ENCODE measurements at places on chromosomes 2 and 18.

DNA sequence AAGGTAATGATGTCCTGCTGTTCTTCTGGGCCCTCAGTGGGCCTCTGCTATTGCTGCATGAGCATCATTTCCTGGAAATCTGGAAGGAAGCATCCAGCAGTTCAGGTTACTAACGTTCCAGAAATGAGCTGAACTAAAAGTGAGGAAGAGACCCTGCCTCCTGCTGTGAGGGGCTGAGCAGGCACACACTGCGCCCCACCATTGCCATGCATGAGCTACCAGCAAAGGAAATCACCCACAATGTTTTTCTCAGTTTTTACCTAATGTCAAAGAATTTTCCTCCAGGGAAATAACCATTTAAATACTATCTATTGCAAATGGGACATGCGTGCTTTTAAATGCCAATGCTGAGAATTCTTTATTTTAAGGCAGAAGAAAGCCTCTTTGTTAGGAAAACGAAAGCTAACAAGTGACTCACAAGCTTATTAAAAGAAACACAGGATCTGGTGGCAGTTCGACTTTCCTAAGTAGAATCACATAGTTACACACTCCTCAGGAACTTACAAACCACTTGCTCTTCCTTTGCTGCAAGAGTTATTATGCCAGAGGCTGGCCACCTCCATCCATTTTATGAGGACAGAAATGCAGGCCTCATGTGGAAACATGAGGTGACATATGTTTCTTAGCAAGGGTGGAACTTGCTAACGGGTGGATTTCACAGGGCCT lies 152.6 kb upstream of the TTC39C start:
- DNase-seq: no peak

- no peak for DNase-seq
Observed at GRCh38 chr18:8741117-8741516, 35.8 kb downstream of the MTCL1 start.

DNA sequence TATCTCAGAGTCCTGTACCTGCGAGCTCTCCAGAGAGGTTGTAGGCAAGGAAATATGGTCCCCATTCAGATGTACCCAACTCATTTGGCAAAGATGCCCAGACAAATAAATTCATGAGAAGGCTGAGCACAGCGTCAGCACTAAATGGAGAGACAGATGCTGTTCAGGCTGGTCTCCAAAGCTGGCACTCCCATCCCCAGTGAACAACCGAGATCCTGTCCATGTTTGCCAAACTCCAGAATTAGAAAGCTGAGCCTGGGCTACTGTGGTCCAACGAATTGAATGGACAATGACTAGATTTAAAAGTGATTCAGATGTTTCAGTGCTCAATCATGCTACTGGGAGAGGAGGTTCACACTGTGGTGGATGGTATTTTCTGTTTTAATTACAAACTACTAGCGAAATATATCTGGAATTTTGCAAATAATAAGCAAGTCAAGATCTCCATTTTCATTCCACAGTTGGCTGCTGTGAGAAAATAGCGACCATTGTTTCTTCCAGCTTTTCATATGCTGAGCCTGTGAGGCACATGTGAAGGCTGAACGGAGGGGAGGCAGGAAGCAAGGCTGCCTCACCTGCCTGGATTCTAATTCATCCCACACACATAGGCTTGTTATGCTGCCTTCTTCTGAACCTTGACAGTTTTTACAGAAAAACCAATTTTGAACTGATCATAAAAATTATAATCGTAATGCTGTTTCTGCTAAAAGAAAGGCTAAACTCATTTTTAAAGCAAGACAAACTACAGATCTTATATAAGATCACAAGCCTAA lies 22.6 kb upstream of the DAPL1 start:
- DNase-seq: no peak

DNA sequence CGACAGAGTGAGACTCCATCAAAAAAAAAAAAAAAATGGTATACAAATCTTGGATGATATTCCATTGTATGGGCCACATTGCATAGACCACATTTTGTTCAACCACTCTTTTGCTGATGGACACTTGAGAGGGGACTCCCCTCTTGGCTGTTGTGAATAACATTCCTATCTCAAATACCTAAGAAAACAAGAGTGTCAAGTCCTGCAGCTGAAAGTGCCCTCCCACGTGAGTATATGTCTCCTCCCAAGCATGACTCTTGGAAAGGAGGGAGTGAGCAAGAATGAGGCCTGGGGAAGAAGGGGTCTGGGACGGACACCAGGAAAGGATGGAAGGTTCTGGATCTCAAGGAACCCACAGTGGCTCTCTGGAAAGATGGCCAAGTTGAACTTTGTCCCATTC lies 36.0 kb upstream of the NPAS2 start:
- no peak for DNase-seq

GRCh38 chr2:20670315-20671035 lies 3.5 kb downstream of the GDF7 start:
- DNase-seq: no peak

- no peak for DNase-seq
Observed at GRCh38 chr2:102387763-102388546, 32.4 kb downstream of the IL18R1 start.

DNA sequence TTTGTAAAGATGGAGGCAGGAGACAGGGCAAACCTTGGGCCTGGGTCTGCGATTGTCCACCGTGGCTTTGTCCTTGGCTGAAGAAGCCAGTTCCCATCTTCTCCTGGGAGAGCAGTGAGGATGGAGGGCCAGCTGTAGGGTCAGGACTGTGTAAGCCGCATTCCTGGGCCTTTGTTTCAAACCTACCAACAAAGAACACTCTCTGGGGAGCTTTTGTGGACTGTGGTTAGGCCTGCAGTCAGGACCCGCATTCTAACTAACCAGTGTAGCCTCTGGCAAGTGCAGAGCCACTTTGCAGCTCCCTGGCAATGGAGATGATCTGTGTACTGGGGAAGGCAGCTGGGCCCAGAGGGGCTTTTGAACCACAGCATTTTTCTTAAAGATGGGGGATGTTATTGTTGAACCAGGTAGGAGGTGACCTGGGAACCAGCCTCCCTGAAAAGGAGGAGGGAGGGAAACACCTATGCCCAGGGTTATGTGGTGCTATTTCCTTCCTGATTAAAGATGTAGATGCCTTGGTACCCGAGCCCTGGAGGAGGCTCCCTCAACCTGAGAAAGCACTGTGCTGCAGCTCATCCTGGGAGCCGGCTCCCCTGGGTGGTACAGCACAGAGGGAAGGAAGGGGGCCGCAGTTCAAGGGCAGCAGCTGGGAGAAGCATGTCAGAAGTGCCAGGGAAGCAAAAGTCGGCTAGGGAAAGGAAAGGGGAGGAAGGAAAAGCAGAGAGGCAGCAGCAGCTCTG lies 12.7 kb upstream of the SMAD4 start:
- DNase-seq: no peak

DNA sequence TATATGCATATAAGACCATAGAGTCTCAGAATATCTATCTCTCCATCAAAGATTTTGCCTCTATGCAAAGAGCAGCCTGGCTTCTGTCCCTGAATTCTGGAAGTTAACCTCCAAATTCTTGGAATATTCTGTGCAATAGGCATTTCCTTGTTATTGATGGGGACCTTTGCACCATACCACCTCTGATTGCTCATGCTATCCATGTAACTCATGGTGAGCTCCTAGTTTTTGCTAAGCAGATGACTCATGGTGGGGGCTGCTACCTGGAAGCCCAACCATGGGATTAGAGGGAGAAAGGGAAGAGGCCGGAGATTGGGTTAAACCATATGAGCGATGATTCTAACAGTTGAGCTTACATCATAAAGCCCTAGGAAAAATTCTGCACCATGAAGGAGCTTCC lies 310.2 kb upstream of the FIGN start:
- DNase-seq: no peak

GRCh38 chr2:173086518-173087213 lies 11.0 kb downstream of the MAP3K20 start:
- no peak for DNase-seq

DNA sequence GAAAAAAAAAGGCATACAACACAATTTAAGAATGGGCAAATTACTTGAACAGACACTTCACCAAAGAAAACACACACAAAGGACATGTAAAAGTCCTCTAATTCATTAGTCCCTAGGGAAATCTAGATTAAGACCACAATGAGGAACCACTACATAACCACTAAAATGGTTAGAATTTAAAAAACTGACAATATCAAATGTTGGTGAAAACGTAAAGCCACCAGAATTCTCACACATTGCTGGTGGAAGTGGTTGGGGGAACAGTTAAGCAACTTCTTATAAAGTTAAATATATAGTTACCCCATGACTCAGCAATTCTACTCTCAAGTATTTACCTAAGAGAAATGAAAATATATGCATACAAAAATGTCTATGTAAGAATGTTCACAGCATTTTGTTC lies 11.8 kb downstream of the RTN4 start:
- no peak for DNase-seq

GRCh38 chr2:128489526-128490273 lies 171.0 kb upstream of the HS6ST1 start:
- DNase-seq: no peak

DNA sequence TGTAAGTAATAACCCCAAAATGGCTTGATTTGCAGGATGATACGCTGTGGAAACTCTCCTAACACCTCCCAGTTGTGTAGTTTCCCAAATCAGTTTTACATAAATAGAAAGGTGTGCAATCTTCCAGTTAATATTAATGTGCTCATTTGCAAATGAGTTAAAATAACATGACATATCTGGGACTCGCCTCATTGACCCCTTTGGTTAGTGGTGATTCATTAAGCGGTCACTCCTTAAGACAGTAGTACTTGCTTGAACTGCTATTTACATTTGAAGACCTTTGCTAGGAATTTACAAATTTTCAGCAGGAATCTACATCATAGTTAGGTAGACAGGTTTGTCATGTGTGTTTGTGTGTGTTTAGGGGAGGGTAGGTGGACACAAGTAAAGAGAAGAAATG lies 1367.7 kb upstream of the CELF4 start:
- DNase-seq: no peak

- no peak for DNase-seq
Observed at GRCh38 chr2:150162241-150162942, 325.1 kb downstream of the RND3 start.

- DNase-seq: no peak
Observed at GRCh38 chr2:217086038-217086522, 226.2 kb upstream of the TNP1 start.

DNA sequence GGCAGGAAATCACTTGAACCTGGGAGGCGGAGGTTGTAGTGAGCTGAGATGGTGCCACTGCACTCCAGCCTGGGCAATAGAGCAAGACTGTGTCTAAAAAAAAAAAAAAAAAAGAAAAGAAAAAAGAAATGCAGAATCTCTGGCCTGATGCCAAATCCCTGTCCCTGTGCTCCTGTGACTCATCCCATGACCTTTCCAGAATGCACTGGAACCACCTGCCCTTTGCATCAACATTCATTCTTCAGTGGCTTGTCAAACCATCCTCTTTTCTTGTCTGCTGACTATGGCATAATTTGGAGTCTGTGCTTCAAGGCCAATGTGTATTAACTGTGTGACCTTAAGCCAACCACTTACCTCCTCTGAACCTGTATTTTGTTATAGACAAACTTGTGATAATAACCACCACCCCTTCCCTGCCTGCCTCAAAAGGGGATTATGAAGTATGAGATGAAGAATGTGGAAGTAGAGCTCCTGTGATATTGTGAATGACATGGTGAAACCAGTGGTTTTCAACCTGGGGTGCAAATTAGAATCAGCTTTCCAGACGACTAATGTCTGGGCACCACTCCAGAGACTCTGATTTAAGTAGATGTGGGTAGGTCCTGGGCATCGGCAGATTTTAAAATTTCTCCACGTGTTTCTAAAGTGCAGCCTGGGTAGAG lies 189.3 kb downstream of the CLIP4 start:
- DNase-seq: no peak

DNA sequence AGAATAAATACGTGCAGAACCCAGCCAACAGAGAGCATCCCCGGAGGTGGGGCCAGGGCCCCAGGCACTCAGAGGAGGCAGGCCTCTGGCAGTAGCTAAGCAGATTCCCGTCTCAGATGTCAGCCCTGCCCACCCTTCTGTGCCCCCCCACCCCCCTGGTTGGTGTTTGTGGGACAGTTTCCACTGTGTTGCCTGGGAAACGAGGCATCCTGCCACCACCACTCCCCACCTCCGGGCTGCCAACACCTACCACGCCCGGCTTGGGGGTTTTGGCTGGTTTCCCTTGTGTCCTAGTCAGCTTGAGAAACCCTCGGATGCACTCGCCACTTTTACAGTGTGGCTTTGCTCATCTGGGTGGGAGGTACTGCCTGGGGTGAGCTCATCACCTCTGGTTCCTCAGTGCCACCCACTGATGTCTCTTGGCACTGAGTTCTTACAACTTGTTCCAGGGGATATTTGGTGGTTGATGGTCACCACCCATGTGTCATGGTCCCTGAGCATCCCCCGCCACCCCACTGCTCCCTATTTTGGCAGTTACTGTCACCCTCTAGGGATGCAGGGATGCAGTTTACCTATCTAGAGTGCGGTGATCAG lies 72.4 kb upstream of the YWHAQ start:
- no peak for DNase-seq

DNA sequence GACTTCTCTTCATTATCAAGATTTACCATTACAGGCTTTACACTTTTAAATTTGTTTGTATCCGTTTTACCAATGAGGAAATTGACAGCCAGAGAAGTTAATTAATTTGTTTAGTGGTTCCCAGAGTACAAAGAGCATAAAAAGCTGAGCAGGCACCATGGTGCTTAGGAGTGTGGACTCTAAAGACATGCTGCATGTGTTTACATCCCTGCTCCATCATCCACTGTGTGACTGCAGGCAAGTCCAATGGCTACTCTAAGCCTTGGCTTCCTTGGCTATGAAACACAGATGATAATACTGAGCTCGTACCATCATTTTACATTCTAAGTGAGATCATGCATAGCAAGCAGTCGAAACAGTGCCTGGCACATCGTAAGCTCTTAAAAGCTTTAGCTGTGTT lies 108.0 kb upstream of the SLC35G4 start:
- DNase-seq: no peak

- DNase-seq: no peak
Observed at GRCh38 chr2:166344286-166345113, 31.2 kb downstream of the SCN9A start.

GRCh38 chr2:227655454-227655853 lies 11.2 kb upstream of the SCYGR5 start:
- DNase-seq: no peak

- DNase-seq: no peak
Observed at GRCh38 chr18:50886929-50887328, 8.0 kb downstream of the ME2 start.

DNA sequence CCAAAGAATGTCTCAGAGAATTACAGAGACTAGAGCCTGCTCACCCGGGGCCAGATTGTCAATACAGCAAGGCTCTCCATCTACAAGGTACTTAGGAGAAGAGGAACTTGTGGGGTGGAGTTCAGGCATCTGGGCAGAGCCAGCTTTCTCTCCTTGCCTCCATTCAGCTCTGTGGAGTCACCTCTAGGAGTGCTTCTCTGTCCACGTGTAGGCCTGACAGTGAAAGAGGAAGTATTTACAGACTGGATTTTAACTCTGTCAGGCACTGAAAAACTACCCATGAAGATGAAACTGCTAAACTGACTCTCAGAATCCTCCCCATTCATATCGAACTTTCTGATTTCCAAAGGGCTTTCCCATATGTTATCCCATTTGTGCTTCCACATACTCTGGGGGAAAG lies 315.6 kb downstream of the SETBP1 start:
- DNase-seq: no peak

DNA sequence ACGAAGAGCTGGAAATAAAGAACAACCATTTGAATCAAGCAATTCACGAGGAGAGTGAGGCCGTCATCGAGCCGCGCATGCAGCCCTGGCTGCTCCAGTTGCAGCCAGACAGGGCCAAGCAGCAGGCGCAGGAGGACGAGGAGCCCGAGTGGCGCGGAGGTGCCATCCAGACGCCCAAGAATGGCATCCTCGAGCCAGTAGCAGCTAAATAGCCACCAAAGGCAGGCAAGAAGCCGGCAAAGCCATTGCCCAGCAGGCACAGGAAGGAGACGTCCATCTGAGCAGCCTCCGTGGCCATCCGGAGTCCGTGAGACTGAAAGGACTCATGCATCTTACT lies 8.9 kb upstream of the CHST10 start:
- no peak for DNase-seq
